ENCODE measurements at places on chromosomes 4 and X.

DNA sequence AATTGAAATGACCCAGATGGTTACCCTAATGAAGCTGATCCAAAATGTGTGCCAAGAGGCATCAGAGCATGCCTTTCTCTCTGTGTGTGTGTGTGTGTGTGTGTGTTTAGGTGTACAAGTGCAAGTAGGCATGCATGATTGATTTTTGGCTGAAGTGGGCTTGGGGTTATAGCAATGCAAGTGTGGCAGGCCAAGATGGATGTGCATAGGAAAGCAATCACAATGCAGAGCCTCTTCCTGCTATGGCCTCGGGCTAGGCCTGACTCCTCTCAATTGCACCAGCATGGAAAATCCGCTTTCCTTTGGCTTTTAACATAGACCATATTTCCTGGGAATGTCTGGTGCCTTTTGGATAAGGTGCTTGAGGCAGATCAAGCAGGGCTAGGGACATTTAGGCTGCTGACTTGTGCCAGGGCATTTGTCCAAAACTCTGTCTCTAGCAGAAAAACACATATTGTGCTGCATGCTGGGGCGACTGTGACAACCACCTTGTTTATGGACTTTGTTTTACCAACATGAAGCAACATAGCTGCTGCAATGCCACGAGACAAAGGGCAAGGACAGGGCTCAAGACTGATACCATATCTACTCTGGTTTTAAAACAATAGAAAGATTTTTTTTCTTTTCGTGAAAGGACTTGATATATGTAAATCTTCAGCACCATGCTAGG, 395.7 kb downstream of the RAPGEF2 start:
- no peak for DNase-seq

GRCh38 chr4:20026456-20026855, 225.2 kb upstream of the SLIT2 start:
- DNase-seq = no peak

DNA sequence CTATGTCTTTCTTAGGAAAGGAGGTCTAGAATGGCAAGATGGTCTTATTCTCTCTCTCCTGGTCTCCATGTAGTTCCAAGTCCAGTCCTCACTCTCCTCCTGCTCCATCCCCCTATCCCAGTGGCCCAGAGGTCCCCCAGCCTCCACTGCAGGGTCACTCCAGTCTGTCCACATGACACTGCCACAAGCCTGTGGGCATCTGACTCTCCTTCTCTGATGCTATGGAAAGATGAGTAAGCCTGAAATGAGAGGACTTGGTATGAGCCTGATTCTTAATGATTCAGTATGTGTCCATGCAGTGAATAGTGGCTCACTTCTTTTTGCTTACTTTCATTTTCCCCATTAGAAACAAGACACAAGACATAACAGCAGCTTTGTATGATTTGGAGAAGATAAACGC, 516.8 kb upstream of the ADGRL3 start:
- no peak for DNase-seq

DNA sequence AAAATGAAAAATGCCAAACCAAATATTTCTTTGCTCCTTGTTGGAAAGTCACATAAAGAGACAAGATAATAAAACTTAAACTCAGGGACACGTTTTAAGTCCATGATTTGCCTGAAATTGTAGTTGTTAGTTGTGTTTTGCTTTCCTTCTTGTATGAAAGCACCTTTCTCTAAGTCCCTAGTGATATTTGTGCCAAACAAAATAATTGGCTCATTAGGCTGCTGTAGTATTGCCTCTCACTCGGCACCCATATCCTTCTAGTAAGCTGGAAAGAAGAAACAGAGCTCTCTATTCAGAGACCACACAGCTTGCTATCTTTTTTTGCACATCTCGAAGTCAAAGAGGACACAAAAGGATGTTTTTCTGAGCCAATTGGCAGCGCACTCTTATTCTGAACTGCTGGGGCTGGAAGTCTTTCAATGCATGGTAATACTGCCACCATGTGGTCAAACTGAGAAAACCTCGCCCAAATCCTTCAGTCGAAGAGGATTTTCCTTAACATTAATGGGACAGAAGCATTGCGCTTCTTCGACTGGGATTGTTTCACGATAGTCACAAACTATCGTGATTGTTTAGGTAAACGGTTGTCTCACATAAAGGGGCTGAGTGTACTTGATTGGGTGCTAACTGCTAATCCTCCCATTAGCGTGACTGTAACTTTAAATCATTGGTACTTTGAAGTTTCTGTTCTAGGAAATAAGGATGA, 571.9 kb upstream of the LCORL start:
- DNase-seq = no peak

DNA sequence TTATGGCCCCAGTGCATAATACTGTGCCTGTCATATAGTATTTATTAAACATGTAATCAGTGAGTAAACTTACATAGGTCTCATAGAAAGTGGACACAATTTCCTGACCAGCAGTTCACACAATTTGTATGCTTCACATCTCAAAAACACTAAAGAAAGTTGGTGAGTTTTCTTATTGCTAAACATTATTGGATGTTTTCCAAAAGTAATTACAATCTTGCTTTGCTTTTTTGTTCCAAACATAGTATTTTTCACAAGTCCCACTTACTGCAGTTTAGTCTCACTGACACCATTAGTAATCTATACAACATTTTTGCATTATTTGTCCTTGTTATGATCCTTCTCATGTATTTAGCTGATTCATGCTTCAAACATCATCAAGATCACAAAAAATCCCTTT, 132.5 kb downstream of the TBCK start:
- DNase-seq = no peak

- DNase-seq = no peak
Measured at GRCh38 chr4:47741200-47741599, 96.7 kb downstream of the CORIN start.

- no peak for DNase-seq
Measured at GRCh38 chr4:106986486-106986885, 49.6 kb downstream of the DKK2 start.

DNA sequence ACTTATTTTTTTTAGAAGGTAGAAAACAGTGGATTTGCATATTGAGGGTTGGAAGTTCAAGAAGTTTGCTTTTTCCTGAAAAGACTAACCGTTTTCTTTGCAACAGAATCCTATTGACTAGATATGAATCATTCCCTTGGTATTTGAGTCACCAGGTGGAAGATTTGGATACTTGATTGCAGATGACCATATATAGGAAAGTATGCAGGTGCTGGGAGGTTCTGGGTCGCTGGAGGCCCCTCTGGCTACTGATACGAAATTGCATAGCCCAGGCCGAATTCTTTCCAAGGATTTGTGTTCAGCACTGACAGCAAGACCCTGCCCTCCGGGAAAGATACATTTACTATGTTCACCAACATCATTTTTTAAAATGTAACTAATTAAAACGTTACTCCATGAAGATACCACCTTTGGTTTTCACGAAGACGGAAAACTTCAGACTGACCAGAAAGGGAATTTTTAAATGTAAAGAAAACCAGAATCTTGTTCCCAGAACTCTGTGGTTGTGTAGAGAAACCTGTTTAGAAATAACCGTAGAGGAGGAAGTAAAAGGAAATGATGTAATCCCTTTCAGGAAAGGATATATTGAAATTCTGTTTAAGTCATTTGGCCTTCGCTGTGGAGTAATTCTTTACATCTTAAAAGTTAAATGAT, 946 bp downstream of the ANXA3 start:
- DNase-seq = peak; percentile 85

DNA sequence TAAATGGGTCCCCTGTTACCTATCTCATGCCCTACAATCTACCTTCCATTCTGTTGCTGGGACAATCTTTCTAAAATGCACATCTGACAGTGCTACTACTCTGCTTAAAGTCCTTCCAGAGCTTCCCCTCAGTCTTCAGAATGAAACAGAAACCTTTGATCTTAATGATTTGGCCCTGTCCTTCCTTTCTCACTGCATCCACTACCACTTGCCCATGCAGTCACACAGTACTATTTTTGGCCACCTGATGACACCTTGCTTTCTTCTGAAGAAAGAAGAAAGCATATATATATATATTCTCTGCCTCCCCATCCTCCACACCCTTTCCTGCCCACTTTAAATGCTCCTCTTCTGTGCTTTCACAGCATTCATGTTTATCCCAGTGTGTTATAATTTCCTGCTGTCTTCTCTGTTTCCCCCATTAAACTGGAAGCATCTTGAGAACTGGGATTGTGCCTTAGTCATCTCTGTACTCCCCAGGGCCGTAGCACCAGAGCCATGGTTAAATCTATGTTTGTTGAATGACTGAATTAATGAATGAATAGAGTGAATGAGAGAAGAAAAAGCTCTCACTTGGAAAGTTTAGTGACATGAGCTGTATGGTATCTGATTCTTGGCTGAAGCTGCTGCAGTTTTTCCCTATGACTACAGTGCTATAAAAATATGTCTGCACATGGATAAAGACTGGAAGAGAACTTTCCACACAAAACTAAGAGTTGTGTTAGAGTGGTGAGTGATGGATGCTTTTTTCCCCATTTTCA, 56.2 kb downstream of the RTL9 start:
- DNase-seq = no peak

DNA sequence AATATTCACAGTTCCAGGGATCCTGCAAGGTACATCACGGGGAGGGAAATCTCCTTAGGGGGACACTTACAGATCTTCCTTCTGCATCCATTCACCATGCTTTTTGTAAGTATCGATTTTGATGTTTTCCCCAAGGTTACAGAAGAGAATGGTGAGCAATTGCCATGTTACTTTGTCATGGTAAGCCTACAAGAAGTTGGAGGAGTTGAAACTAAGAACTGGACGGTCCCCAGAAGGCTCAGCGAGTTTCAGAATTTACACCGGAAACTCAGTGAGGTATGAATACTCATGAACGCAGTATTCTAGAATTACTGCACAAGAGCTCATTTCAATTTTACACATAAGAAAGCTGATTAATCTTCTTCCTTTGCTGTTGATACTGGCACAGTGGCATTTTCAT, 53.9 kb downstream of the LRP2BP start:
- DNase-seq = no peak

- no peak for DNase-seq
Measured at GRCh38 chr4:157838366-157838765, 334.5 kb downstream of the GASK1B start.

DNA sequence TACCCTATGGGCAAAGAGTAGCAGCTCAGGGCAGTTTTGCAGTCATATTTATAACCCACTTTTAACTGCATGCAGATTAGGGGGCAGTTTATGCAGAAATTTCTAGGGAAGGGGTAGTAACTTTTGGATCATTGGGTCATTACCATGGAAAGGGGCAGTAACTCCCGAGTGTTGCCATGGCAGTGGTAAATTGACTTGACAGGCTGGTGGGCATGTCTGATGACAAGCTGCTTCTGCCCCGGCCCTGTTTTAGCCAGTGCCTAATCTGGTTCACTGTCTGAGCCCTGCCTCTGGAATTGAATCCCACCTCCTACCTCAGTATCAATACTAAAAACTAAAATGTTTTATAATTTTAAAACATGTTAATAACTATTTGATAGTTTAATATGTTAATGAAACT, 362.1 kb upstream of the ATOH1 start:
- DNase-seq = no peak

GRCh38 chr4:23962462-23962861, 72.6 kb upstream of the PPARGC1A start:
- DNase-seq = no peak

DNA sequence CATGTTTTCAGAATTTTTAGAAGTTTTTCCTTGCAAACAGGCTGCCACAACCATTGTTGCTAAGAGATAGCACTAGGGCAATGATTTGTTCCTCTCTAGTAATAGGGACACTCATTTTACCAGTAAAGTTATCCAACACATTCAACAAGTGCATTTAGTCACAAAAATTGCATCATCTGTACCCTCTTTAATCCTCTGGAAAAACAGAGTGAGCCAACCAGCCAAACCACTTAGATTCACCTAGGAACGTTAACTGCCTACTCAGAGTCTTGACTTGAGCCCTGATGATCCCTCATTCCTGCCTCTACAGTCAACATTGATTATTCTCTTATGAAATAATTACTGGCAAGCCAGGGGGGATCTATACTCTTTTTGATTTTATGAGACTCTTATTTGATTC, 17.0 kb upstream of the ADGRA3 start:
- DNase-seq = no peak

DNA sequence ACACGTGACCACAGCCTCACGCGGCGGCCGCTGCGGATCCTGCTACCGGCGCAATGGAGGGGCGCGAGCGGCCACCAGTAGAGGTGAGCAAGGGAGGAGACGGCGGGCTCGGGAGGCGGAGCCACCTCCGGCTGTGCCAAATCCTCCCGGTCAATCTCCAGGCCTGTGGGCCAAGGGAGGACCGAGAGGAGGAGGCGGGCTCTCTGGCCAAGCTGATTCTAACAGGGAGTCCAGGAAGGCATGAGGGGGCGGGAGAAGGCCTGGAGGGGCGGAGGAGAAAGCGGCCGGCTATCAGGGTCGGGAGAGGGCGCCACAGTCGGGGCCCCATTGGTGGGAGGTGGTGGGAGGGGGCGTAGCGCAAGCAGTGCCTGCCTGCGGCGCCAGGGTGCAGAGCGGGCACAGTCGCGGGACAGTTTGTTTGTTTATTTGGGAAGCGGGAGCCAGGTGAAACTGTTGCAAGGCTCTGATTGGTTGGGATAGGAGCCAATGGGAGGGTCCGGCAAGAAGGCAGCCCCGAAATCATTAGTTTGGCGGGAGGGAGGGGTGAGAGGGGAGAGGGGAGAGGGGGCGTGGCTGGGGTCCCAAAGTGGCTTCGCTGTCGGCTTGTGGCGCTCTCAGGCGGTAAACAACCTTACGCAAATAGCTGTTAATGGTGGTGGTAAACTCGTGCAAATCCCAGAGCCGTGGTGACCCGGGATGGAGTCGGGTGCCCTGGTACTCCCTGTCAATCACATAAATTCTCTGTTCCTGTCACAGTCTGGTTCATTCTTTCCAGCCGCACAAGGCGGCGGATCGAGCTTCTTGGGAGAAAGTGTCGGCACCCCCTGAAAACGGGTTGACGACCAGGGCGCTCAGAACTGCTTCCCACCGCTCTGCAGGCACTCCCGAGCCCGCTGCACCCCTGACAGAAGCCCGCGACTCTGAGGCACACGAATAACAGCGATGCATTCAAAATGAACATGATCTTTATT, at the start of gene IRS4:
Gene IRS4, minus strand, starts transcription at position 55 of the 971 bp plus-strand sequence.
- no peak for DNase-seq

- no peak for DNase-seq
Measured at GRCh38 chrX:11629593-11630211, 36.0 kb downstream of the ARHGAP6 start.

DNA sequence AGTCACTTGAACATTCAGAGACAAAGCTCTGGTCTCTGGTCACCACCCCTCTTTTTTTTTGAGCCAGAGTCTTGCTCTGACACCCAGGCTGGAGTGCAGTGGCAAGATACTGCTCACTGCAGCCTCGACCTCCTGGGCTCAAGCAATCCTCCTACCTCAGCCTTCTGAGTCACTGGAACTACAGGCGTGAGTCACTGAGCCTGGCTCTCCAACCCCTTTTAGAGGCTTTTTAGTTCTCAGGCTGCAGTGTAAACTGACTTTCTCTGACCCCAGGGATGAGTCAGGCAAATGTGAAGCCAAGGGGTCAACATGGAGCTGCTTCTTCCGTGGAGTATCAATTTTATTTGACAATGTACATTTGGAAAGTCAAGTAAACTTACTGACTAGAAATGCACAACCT, 229.2 kb downstream of the PTTG2 start:
- DNase-seq = no peak
